ENCODE measurements at places on chromosomes 13 and 19. TPM values are rescaled to one million over a fixed set of nuclear protein-coding genes. Genes with fewer than 3 reads are reported as not detected.

The CYP4F12 gene
- total RNA-seq: not detected

The SHANK1 gene
- total RNA-seq: 3.6 TPM

The PNMA8A gene
- total RNA-seq: 0.22 TPM

The C19orf81 gene
- total RNA-seq: 0.33 TPM

The BEST2 gene
- 0.30 TPM for total RNA-seq

The S1PR2 gene
- 14.6 TPM for total RNA-seq

- no peak for DNase-seq
These were observed 40.1 kb upstream of the KLF2 start for GRCh38 chr19:16284505-16284904.

DNA sequence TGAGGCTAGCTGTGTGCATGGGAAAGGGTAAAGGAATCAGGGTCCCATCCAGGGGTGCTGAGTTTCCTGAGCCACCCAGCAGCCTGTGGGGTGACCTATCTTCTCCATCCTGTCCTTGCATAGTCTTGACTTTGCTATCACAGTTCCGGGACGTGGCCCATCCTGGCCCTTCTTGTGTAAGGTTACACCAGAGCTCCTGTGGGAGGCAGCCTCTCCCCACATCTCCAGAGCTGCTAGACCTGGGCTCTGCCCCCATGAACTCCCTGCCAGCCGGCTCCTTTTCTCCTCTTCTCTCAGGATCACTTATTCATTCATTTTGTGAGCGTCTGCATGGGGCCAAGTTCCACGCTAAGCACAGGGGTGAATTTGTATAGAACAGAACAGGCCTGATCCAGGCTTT is 238.9 kb downstream of the TSHZ3 start:
- DNase-seq: peak; percentile 53

DNA sequence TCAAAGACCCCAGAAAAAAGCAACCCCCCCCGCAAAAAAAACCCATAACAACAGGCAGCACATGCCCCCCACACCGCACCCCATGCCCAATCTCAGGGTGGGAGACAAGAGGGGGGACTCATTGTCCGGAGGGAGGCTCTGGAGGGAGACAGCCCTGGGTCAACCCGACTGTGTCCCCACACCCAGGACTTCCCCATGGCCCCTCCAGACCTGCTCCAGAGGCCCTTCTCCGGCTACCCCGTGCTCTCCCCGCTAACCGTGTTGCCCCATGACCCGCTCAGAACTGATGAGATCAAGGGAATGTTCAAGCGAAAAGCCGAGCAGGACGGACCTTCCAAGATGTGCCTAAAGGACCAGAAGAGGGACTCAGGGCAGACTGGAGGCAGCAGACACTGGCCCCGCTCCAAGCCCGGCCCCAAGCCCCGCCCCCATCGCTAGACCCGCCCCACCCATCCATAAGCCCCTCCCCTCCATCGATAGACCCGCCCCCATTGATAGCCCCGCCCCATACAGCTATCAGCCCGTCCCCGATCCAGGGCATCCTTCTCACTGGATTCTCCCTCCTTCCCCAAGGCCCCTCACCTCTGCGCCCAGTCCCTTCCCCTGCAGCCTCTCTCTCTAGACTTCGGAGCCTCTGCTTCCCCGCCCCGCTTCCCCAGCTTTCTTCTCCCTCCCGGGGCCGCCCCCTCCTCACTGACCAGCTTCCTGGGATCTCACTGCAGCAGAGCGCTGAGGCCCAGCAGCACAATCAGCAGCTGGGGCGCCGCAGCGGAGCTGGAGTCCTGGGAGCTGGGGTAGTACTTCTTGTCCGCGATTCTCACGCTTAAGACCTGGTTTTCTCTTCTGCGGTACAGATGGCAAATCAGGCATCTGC is 2.2 kb downstream of the BST2 start:
- DNase-seq: no peak

DNA sequence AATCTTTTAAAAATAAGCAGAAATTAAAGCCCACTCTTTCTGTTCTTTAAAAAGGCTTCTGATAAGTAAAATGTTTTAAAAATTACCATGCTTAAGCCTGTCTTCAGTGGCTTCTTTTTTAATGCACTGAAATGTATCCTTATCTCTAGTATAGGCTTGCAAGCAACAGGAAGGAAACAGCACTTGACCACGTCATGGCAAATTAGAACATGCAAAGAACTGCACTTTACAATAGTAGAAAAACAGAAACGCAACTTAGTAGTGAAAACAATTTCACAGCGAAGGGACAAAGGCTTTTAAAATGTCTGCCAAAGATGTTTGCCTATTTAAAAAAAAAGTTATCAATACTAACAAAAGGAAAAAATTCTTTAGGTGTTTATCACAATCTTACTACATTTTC is 36.3 kb downstream of the ELF1 start:
- no peak for DNase-seq

GRCh38 chr13:80590551-80590950 is 249.6 kb upstream of the SPRY2 start:
- DNase-seq: no peak

DNA sequence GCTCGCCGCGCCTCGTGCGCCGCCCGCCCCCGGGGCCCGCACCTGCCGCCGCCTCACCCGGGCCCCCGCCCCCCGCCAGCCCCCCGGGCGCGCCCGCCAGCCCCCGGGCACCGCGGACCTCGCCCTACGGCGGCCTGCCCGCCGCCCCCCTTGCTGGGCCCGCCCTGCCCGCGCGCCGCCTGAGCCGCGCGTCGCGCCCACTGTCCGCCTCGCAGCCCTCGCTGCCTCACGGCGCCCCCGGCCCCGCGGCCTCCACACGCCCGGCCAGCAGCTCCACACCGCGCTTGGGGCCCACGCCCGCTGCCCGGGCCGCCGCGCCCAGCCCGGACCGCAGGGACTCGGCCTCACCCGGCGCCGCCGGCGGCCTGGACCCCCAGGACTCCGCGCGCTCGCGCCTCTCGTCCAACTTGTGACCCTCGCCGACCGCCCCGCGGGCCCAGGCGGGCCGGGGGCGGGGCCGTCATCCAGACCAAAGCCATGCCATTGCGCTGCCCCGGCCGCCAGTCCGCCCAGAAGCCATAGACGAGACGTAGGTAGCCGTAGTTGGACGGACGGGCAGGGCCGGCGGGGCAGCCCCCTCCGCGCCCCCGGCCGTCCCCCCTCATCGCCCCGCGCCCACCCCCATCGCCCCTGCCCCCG is 17.2 kb downstream of the POLRMT start:
- DNase-seq: no peak

GRCh38 chr13:107102676-107103075 is 534.7 kb upstream of the ARGLU1 start:
- no peak for DNase-seq

DNA sequence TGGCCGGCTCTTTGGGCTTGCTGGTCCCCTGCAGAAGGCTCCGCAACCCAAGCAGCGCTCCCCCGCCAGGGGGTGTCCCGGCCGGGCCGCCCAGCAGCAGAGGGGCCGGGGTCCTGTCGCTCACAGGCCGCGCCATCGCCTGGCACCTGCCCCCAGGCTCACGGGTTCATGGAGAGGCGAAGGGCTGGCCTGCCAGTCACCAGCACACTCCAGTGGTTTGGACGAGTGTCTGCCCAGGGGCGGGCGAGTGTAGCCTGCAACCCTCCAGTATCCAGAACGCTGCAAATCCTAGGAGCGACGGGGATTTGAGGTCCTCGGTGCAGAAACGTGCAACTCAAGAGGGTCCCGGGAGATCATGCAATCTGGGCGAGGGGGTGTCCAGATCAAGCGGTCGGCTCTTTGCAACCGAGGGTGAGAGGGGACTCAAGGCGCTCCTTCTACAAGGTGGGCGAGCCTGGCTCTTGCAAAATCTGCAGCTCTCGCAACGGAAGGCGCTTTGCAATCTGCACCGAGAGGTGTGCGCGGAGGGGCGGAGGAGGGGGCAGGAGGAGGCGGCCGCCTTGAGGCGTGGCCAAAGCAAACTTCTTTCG is at the start of gene DBP:
DBP (minus strand) TSS at position 521 of the 590 bp plus-strand sequence; CDS start at position 136, 385 bp downstream.
- DNase-seq: peak; percentile 58

DNA sequence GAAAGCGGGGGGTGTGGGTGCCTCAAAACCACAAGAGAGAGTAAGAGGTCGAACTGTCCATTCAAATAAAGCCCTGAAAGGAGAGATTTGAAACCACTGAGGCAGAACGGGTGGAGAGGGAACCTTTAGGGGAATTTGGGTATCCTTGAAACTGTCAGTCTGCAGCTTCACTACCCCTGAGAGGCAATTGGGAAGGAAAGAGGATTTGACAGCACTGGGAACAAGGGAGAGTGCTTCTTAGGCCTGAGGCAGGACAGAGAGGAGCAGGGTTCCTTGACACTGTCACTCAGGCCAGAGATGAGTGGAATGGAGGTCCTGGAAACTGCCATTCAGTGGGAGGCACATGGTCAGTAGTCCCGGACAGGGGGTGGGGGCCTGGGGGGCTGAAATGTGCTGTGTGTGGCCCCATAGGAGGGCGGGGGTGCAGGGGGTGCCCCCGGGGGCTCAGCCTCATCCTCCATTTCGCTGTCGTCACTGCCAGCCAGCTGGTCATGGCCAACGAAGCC is 5.0 kb downstream of the GFY start:
- DNase-seq: no peak

- no peak for DNase-seq
These were observed 6.3 kb downstream of the SERP2 start for GRCh38 chr13:44379885-44380284.

DNA sequence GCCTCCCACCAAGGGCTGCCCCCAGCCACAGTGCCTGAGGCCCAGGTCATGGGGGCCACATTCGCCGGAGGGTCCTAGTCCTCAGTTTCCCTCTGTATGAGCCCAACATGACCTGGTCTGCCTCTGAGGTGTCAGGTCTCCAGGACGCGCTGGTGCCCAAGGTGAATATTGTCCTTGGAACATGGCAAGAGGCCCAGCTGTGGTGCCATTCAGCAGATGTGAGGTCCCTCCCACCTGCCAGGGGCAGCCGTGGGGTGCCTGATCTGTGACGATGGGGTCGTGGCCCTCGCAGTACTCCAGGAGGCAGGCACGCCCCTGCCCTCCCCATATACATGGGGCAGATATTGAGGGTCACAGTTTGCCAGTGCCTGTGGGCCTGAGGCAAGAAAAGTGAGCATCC is 151.9 kb downstream of the KDM4B start:
- no peak for DNase-seq

DNA sequence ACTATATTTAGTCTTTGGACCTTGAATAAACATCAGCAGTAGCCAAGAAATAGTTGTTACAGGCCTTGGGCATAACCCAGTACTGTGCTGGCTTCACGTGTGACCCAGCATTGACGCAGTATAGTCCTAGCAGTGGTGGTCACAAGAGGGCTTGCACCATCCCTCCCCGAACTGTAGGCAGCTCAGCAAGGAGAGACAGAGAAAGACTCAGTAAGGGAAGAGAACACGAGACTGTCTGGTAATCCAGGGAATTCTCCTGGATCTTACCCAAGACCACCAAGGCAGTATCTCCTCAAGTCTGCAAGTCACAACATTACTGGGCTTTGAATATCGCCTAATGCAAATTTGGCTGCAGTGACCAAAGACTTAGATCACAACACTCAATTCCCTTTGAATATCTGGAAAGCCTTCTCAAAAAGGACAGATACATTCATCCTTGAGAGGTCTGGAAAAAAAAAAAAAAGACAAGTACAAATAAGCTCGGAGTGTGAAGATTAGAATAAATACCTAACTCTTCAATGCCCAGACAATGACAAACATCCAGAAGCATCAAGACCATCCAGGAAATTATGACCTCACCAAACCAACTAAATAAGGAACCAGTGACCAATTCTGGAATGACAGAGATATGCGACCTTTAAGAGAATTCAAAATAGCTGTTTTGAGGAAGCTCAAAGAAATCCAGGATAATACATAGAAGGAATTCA is 39.7 kb downstream of the CAB39L start:
- DNase-seq: no peak

- DNase-seq: no peak
These were observed 228.3 kb downstream of the FOXO1 start for GRCh38 chr13:40438022-40438680.

DNA sequence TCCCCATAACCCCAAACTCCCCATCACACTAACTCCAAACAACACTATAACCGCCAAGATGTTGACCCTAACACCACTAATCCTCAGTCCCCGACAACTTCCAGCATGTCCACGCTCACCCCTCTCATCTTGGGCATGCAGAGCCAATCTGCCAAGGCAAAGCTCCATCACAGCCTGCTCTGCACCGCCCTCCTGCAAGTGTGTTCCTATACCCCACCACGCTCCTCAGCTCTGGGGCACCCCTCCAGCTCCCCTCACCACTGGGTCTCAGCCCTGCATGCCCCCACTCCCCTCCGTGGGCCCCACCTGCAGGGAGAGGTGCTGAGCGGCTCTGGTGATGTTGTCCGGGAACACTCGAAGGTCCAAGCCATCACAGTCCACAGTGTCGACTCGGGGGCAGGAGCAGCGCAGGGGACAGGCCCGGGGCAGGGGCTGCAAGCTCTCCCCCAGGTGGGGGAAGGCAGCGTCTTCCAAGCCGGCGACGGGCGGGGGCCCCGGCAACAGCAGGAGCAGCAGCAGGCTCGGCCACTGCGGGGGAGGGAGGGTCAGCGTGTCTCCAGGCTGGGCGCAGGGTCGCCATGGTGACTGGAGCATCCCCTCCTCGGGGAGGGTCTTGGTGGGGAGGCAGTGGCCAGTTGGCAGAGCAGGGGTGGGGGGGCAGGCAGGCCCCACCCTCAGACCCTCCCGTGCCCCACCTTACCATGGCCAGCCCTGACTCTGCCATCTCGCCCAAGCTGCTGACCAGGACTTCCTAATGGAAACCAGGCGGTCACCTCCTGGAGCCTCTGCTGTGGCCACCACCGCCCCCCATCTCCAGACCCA is 527 bp downstream of the PODNL1 start:
- no peak for DNase-seq

DNA sequence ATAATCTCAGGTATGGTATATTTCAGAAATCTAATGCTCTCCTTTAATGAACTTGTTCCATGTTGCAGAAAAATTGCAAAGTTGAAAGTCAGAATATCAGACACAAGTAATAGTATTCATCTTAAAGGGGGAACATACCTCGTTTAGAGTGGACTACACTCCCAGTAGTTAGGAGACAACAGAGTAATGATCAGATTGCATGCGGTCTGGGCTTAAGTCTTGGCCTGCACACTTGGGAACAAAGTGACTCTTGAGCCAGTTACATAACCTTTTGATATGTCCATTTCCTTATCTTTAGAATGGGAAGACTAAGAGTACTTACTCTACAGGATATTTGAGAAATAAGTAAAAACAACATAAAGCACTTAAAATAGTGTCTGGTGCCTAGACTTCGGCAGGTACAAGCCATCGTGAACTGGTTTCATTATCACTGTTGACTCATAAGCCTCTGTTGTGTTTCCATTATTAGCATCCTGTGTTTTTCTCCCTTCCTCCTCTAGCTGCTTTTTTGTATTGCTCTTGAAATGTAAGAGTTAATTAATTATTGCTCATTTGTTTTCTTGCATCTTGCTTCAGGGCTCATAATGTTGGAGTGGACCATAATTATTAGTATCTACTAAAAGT is 53.0 kb downstream of the DPY19L3 start:
- no peak for DNase-seq

DNA sequence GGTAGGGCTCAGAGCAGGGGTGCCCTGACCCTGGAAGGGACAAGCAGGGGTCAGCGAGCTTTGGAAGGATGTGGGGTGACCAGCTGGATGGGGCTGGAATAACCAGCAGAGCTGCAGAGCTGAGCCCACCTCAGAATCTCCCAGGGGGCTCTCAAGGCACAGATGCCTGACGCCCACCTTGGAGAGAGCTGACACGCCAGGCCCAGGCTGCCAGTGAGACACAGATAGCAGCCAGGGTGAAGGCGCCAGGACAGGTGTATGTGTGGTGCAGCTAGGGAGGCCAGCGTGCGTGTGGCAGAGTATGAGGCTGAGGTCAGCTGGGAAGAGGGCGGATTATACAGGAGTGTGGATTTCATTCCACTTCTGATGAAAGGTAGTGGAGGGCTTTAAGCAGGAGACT is 8.9 kb downstream of the AP1M1 start:
- DNase-seq: no peak

GRCh38 chr13:80840316-80840976 is 499.5 kb upstream of the SPRY2 start:
- peak; percentile 2 for DNase-seq

GRCh38 chr19:33248553-33248953 is 22.9 kb upstream of the SLC7A10 start:
- DNase-seq: no peak

Data from MG63 (cell line).